SK-N-SH (cell line): ENCODE measurements at places on chromosomes 6 and 20.

- H3K4me3 ChIP-seq: no peak overlapping the region
- no peaks in the 10 kb centered on the region for H3K36me3 ChIP-seq
- DNase-seq: no peak
- no peaks in the 10 kb centered on the region for H3K4me1 ChIP-seq
- no peak overlapping the region for H3K27ac ChIP-seq
Observed at GRCh38 chr6:134185277-134185676, 132.6 kb downstream of the SGK1 start.

- peaks cover 64% of the 10 kb centered on the region; the same call in 1 of the 2 replicates for H3K36me3 ChIP-seq
- H3K4me3 ChIP-seq: no peak overlapping the region
- no peaks in the 10 kb centered on the region for H3K27me3 ChIP-seq
- DNase-seq: peak; percentile 46
- peaks cover 18% of the 10 kb centered on the region for H3K4me1 ChIP-seq
- H3K27ac ChIP-seq: peak overlapping the region; percentile 66
Observed at GRCh38 chr20:38143646-38144554, 21.2 kb downstream of the TGM2 start.

- H3K36me3 ChIP-seq: peaks cover 22% of the 10 kb centered on the region
- no peaks in the 10 kb centered on the region for H3K27me3 ChIP-seq
- H3K4me3 ChIP-seq: no peak overlapping the region
- H3K4me1 ChIP-seq: no peaks in the 10 kb centered on the region; the same call in 1 of the 2 replicates
- no peak overlapping the region for H3K27ac ChIP-seq
- no peak for DNase-seq
Observed at GRCh38 chr20:64265201-64265600, 9.7 kb downstream of the PCMTD2 start.

DNA sequence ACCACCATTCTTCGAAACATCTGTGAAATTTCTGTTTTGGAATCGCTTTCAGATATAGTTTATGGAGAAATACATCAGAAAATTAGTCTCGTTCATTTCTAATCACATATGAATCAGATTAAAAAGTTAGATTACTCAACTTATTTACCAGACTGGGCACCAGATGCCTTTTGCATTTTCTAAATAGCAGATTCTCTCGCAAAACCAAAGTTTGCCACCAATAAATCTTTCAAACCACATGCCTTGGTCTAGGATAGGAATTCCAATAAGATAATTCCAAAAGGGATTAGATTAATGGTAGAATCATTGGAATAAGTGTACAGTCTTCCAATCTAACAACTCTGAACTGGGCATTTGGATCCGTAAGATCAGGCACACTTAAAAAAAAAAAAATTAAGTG is 160.4 kb upstream of the TAB2 start:
- no peaks in the 10 kb centered on the region for H3K36me3 ChIP-seq
- H3K27me3 ChIP-seq: no peaks in the 10 kb centered on the region
- H3K27ac ChIP-seq: no peak overlapping the region; the same call in 1 of the 2 replicates
- no peak overlapping the region for H3K4me3 ChIP-seq

DNA sequence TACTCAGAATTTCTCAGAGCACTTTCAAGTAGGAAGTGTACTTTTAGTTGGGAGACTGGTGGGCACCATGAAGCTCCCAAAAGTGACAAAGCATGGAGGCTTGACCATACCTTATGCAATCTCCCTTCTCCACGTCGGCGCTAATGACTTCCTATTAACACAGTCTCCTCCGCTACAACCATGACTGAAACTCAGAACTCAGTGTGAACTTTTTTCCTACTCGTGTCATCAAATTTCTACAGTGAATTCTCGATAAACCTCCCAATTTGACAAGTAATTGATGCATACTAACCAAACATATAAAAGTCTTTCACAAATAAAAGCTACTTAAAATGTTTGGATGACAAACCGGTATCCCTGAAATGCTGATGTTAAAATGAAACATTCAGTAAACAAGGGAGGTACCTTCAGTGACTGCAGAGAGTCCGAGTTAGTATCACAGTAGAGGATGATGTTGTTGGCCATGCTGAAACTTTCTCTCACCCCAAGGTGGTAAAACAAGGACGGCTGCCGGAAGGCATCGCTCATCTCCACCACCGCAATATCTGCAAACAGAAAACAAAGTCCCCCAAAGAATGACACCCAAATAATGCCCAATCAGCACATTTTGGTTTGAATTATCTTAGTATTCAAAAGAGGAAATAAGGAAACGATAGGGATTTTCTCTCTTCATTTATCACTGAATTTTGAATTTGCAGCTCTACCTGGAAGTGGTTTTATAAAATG is 72.1 kb downstream of the MAP3K5 start:
- H3K36me3 ChIP-seq: peaks cover 3% of the 10 kb centered on the region
- DNase-seq: no peak
- no peak overlapping the region for H3K4me3 ChIP-seq
- peaks cover 6% of the 10 kb centered on the region; the same call in 1 of the 2 replicates for H3K4me1 ChIP-seq
